GM04504 (cell line): ENCODE measurements at places on chromosomes 12 and 14.

- DNase-seq: peak; percentile 12
Observed at GRCh38 chr12:52390739-52391617, 5.5 kb upstream of the KRT84 start.

DNA sequence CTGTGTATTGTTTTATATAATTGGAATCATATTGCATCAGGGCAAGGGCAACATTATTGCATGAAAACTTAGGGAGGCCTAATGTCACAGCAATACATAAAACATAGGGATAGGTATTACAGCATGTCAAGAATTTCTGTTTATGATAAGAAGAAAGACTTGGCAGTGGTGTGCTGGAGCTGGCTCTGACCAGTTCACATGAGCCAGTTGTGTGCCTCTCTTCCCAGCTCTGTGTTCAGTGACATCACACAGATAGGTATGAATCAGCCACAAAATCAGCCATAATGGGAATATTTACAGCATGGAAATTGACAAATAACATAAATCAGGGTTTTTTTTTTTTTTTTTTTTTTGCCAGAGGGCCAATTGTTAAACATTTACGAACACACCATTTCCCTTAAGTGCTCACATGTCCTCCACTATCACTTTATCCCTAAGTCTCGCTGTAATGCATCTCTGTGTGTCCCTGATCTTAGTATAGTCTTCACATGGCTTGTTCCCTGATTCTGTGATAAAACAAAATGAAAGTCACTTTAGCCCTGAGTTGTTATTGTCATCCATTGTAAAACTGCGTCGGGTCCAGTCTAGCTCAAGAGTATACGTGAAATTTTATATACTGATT is 31.9 kb upstream of the ACSM4 start:
- no peak for DNase-seq

GRCh38 chr12:20339060-20339459 is 29.3 kb upstream of the PDE3A start:
- no peak for DNase-seq

GRCh38 chr14:76929927-76930326 is 98.6 kb downstream of the IRF2BPL start:
- no peak for DNase-seq

GRCh38 chr14:83164591-83164990 is 1630.9 kb upstream of the SEL1L start:
- DNase-seq: no peak

GRCh38 chr12:67482751-67483661 is 165.5 kb upstream of the DYRK2 start:
- DNase-seq: no peak

- DNase-seq: no peak
Observed at GRCh38 chr14:92582706-92583452, 69.3 kb downstream of the RIN3 start.

DNA sequence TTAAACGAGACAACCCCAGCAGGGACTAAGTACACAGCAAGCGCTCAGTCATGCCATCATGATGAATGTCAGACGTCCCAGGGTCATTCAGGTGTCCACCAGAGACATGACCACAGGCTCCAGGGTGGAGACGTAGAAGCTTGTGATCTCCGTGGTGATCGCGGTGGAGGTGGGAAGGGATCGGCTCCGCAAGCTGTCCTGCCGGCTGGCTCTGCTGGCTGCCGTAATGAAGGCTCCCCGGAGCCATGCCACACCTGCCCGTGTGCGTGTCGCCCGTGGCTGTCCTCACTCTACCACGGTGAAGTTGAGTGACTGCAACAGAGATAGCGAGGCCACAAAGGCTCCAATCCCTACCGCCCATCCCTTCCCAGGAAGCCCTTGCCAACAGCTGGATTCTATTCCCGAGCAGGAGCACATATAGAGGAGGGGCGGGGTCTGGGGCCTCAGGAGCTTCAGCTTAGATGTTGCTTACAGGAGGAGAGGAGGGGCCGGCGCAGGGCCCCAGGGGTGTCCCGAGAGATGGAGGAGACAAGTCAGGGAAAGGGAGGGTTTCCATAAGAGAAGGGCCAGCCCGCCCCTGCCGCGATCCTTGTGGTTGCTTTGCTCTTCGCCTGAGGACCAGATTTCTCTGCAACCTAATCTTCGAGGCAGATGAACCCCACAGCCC is 332.6 kb upstream of the SFSWAP start:
- DNase-seq: no peak

- DNase-seq: no peak
Observed at GRCh38 chr14:61761557-61761956, 663 bp upstream of the SNAPC1 start.

GRCh38 chr14:90687680-90688079 is 128.6 kb downstream of the TTC7B start:
- no peak for DNase-seq

- no peak for DNase-seq
Observed at GRCh38 chr12:1808798-1809480, 11.4 kb upstream of the LRTM2 start.

GRCh38 chr12:77592836-77593235 is 237.9 kb upstream of the NAV3 start:
- no peak for DNase-seq

DNA sequence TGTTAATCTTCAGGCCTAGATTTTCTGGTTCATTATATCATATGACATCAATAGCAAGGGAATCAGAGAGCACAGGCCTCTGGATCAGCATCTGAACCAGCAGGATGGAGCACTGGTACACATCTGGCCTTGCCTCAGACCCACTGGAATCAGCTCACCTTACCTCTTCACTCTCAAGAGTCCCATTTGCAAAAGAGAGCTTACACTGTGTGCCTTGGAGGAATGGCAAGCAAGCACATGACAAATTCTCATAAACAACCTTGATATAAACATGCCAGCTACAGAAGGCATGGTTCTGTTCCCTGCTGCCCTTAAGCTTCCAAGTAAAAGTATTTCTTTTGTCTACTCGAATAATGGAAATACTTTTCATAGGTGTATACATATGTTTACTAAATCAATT is 128.6 kb upstream of the CPM start:
- no peak for DNase-seq

GRCh38 chr12:90111791-90112580 is 403.3 kb upstream of the ATP2B1 start:
- no peak for DNase-seq

DNA sequence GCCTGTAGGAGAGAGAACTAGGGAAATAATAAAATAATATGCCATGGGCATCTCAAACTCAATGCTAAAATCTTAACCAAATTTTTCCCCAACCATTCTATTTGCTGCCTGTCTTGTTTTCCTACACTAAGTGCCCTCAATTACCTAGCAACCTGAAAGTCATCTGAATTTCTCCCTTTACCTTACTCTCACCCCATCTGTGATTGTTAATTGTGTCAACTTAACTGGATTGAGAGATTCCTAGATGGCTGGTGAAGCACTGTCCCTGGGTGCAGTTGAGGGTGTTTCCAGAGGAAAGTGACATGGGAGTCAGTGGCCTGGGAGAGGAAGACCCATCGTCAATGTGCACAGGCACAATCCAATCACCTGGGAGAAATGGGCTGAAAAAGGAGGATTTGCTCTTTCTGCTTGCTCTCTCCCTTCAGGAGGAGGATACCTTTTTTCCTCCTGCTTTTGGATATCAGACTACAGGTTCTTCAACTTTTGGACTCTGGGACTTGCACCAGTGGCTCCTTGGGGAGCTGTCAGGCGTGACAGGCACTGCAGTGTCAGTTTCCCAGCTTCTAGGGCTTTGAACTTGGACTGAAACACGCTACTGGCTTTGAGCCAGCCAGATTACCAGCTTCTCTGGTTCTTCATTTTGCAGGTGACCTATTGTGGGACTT is 100.1 kb downstream of the PPP1R12A start:
- no peak for DNase-seq

DNA sequence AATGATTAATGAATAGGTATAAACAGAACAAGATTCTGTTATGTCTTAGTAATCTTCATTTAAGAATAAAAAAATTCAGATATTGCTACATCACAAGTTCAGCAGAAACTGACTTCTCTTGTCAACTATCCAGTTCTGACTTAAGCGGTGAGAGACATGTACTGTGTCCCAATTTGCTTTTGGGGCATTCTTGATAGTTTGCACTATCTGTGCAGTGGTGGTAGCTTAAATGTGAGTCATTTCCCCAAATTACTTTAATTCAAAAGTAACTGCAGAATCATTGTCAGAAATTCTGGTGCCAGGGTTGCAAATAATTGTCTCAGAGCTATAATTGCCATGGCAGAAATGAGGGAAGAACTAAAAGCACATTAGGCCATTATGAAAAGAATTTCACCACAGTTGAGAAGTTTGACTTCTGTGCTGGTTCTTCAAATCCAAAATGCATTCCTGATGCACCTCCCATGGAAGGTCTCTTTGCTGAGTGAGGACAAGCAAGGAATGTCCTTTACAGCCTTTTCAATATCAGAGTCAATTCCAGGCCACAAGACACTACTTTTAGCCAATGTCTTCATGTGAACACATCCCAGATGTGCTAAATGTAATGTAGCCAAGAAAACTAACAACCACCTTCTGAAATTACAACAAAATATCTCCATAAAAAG is 304.7 kb downstream of the SSPN start:
- DNase-seq: peak; percentile 17

GRCh38 chr12:91413581-91414546 is 231.2 kb upstream of the DCN start:
- peak; percentile 29 for DNase-seq

- no peak for DNase-seq
Observed at GRCh38 chr14:97777622-97778355, 980.6 kb downstream of the VRK1 start.

DNA sequence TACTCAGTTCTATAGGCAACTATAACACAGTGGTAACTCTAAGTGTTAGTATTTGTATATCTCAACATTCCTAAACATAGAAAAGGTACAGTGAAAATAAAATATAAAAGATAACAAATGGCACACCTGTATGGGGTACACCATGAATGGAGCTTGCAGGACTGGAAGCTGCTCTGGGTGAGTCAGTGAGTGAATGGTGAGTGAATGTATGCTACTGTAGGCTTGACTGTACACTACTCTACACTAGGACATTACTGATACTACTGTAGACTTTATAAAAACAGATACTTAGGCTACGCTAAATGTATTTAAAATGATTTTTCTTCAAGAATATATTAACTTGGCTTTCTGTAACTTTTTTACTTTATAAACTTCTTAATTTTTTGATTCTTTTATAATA is 25.5 kb downstream of the TEAD4 start:
- DNase-seq: no peak

- DNase-seq: no peak
Observed at GRCh38 chr14:44701563-44702263, 194.6 kb upstream of the FSCB start.

- DNase-seq: no peak
Observed at GRCh38 chr14:81305743-81306142, 85.0 kb upstream of the GTF2A1 start.

- peak; percentile 38 for DNase-seq
Observed at GRCh38 chr12:123237646-123238329, 4.6 kb downstream of the MTRFR start.

- DNase-seq: no peak
Observed at GRCh38 chr14:37678916-37679315, 83.5 kb downstream of the TTC6 start.

DNA sequence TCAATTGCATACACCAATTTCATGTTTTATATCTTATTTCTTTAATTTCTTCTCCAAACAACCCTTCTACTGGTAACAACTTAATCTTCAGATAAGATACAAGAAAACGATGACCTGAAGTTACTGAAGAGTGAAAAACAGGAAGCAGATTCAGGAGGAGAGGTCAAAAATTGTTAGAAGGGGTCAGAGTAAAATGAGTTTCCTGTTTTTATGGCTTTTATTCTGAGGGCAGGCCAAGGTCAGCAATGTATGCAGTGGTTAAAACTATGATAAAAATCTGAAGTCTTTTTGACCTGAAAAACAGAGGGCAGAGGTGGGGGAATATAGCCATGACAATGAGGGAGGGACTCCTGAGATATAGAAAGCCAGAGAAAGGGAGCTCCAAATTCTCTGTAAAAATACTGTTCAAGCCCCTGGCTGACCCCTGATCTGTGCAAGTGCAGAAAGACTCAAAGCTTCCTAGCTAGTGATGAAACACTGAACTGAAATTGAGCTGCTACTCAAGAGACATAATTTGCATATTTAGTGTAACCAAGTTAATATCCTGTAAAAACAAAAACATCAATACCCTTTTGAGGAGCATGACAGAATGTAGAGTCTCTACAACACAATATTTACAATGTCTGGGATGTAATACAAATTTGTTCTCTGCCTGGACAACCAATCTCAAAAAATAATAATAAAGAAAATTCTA is 514.3 kb upstream of the SEL1L start:
- no peak for DNase-seq

DNA sequence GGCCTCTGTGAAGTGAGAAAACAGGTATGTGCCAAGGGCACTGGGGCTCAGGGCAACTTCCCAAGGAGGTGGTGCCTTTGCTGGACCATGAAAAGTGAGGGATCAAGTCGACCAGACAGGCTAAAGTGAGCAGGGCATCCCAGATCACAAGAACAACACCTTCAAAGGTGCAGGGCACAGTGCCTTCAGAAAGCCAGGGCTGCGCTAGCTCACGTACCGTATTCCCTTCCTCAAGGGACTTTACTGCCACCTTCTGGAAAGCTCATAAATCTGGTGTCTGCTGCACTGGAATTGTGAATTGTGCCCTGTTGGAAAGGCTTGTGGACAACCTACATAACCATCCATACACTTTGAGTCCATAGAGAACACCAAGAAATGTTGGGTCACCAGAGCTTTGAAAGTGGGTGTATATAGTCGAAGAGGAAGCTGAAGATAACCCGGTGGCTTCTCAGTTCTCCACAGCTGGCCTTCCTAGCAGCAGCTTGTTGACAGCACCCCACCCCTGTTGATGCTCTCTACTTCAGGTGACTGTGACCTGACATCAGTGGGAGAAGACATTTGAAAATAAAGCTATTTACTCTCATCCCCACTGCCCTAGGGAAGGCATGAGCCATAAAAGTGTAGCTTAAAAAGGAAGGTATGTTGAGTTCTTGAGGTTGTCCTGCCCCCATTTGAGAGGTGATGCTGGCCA is 24.5 kb downstream of the FIGNL2 start:
- DNase-seq: no peak

GRCh38 chr12:57149245-57149900 is 2.0 kb upstream of the LRP1-AS start:
- DNase-seq: peak; percentile 67

- DNase-seq: no peak
Observed at GRCh38 chr14:48735607-48736006, 850.6 kb downstream of the RPS29 start.

DNA sequence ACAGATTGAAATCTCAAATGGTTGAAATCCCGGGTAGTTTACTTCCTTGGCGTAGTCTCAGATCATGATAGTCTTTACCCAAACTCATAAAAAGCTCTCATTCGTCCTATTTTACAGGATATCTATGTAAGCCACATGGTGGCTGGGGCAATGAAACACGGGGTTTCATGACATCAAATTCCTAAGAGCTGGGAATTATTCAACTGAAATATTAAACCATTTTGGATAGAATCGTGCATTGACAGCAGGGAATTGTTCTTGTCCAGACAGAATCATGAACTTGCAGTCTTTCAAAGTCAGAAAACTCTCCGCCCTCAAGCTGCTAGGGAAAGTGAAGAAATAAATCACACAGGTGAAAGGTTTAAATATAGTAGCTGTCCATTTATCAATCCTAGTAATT is 33.2 kb upstream of the PRKAB1 start:
- DNase-seq: no peak

GRCh38 chr14:90488256-90488655 is 91.4 kb downstream of the CALM1 start:
- no peak for DNase-seq
